Upper lobe of right lung (tissue), 1 donor: ENCODE measurements at places on chromosomes 7 and 10.

DNA sequence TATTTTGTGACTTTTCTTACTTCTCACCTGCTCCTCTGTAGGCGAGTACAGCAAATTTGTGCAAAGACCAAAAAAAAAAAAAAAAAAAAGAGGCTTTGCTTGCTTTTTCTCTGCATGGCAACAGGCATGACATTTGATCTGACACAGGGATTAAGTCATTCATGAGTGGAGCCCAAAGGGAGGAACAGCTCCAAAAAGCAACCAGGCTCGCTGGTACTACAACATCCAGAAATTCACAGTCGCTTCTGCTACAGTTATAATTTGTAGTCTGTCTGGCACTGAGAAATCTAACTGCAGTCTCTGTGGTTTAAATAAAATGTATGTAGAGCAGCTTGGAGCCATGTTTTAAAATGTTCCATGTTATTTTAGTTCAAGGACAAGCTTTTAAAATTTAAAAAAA is 31.7 kb downstream of the MKX start:
- no peak overlapping the region for H3K4me3 ChIP-seq
- no peaks in the 10 kb centered on the region for H3K4me1 ChIP-seq
- H3K27me3 ChIP-seq: no peaks in the 10 kb centered on the region
- no peak overlapping the region for H3K27ac ChIP-seq
- no peaks in the 10 kb centered on the region for H3K36me3 ChIP-seq

- no peak overlapping the region for H3K4me3 ChIP-seq
- H3K27me3 ChIP-seq: no peaks in the 10 kb centered on the region
- peak; percentile 78 for DNase-seq
- no peaks in the 10 kb centered on the region for H3K4me1 ChIP-seq
Observed at GRCh38 chr7:64876792-64877713, 26.0 kb upstream of the ZNF273 start.

DNA sequence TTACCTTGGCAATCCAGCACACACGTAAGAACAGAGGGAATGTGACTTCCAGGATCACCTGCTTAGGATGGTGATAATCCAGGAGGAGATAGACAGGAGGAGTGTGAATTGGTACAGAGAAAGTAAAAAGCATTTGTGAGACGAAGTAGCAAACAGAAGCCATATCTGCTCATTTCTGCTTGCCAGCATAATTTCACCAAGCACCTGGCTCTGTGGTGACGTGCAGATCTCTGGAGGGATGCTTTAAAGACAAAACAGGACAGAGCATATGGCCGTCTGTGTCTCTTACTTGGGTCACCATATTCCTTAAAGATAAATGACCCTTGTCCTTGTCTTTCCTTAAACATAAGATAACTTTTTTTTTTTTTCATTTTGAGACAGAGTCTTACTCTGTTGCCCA is 90.2 kb upstream of the ARHGAP21 start:
- no peaks in the 10 kb centered on the region for H3K36me3 ChIP-seq
- H3K27ac ChIP-seq: no peak overlapping the region
- no peaks in the 10 kb centered on the region for H3K27me3 ChIP-seq
- H3K4me1 ChIP-seq: no peaks in the 10 kb centered on the region
- H3K4me3 ChIP-seq: no peak overlapping the region

GRCh38 chr7:18788026-18788425 is 292.5 kb downstream of the HDAC9 start:
- no peaks in the 10 kb centered on the region for H3K36me3 ChIP-seq
- H3K4me1 ChIP-seq: no peaks in the 10 kb centered on the region
- H3K27me3 ChIP-seq: no peaks in the 10 kb centered on the region
- no peak overlapping the region for H3K4me3 ChIP-seq
- DNase-seq: no peak

DNA sequence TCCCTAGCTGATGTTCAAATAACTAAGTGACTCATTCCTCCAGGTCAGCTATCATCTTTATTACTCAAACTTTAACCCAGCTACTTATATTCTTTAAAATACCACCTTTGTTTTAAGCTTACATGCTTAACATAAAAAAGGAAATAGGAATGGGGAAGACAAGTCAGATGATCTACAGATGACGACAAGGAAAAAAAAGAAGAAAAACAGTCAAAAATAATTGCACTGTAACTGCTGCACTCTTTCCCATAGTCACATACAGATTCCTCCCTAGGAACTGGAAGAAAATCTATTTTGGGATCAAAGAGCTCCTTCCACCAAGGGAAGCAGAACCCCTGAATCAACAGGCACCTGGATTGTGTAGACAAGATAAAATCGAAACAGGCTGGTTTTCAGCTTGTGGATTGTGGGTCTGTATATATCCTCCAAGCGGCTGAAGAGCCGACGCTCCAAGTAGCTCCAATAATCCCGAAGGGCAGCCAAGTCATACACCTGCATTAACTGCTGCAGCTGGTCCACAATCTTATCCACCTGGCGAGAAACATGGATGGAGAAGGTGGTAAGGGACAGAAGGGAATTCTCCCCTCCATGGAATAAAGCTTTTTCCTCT is 2.0 kb downstream of the WDR91 start:
- H3K4me3 ChIP-seq: no peak overlapping the region
- H3K36me3 ChIP-seq: peaks cover 9% of the 10 kb centered on the region

- H3K4me1 ChIP-seq: peaks cover 10% of the 10 kb centered on the region
- no peaks in the 10 kb centered on the region for H3K36me3 ChIP-seq
- peak; percentile 48 for DNase-seq
- peaks cover 94% of the 10 kb centered on the region for H3K27me3 ChIP-seq
- peak overlapping the region; percentile 45 for H3K4me3 ChIP-seq
- no peak overlapping the region for H3K27ac ChIP-seq
Observed at GRCh38 chr7:157689269-157690057, 352.7 kb downstream of the DNAJB6 start.

DNA sequence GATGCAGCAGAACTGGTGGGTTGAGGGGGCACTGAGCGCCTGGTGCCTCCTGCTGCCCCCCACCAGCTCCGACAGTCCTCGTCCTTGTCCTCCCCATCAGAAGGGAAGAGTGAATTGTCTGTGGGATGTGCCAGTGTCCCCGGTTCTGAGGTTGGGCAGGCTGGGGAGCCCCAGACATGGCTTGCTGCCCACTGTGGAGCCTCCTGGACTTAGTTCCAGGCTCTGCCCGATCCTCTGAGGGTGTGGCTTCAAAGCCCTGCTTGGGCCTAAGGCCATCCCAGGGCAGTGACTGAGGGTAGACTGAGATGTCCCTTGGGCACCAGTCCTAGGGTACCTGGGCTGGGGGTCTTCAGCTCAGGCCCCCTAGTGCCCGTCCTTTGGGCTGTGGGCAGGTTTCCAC is 168.8 kb downstream of the RNF216 start:
- H3K27ac ChIP-seq: no peak overlapping the region
- no peak overlapping the region for H3K4me3 ChIP-seq

GRCh38 chr10:33938001-33938400 is 603.5 kb upstream of the NRP1 start:
- H3K27me3 ChIP-seq: no peaks in the 10 kb centered on the region
- H3K4me1 ChIP-seq: no peaks in the 10 kb centered on the region
- no peaks in the 10 kb centered on the region for H3K36me3 ChIP-seq
- no peak overlapping the region for H3K27ac ChIP-seq
- H3K4me3 ChIP-seq: no peak overlapping the region
- DNase-seq: no peak

- no peak overlapping the region for H3K27ac ChIP-seq
- no peak overlapping the region for H3K4me3 ChIP-seq
- no peaks in the 10 kb centered on the region for H3K27me3 ChIP-seq
- no peak for DNase-seq
Observed at GRCh38 chr7:38154278-38154677, 23.8 kb upstream of the STARD3NL start.

DNA sequence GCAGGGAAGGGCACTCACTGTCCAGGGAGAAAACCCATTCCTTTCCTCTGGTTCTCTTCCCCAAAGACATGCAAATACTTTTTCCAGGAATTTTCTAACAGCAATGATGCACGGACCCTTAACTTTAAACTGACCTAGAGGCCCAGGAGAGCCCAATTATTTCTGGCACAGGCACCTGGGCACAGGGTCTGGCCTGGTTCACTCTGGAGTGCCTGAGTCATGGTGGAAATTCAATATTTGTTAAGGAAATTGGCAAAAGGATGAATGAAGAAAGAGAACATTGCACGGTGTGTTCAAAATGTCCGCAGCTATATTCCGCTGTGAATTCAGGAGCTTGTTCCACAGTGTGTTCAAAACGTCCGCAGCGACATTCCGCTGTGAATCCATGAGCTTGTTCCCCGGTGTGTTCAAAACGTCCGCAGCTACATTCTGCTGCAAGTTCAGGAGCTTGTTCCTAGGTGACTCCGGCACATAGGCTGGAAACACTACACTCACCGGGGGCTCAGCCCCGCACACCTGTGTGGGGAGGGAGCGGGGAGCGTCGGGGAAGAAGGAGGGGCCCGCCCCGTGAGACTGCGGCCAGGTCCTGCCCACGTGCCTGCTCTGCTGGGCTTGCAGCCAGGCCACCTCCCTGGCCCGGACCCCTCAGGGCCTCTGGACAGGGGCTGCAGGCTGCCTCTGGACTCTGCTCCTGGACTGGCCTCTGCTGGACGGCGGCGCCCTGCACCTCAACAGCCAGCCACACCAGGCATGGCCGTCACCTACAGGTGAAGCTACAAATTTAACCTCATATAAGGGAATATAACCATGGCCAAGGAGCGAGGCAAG is 72.0 kb upstream of the FAM20C start:
- H3K27ac ChIP-seq: peak overlapping the region; percentile 70
- DNase-seq: peak; percentile 80
- no peaks in the 10 kb centered on the region for H3K27me3 ChIP-seq
- H3K36me3 ChIP-seq: no peaks in the 10 kb centered on the region
- peaks cover 16% of the 10 kb centered on the region for H3K4me1 ChIP-seq
- H3K4me3 ChIP-seq: no peak overlapping the region

GRCh38 chr7:16211402-16211925 is 209.9 kb downstream of the CRPPA start:
- H3K27ac ChIP-seq: no peak overlapping the region
- H3K4me3 ChIP-seq: no peak overlapping the region
- H3K4me1 ChIP-seq: no peaks in the 10 kb centered on the region
- H3K36me3 ChIP-seq: no peaks in the 10 kb centered on the region

GRCh38 chr10:28094121-28094520 is 95.2 kb upstream of the ODAD2 start:
- no peaks in the 10 kb centered on the region for H3K36me3 ChIP-seq
- no peaks in the 10 kb centered on the region for H3K27me3 ChIP-seq
- H3K4me3 ChIP-seq: no peak overlapping the region
- no peak for DNase-seq
- no peaks in the 10 kb centered on the region for H3K4me1 ChIP-seq

GRCh38 chr10:61752111-61753011 is 89.6 kb downstream of the CABCOCO1 start:
- H3K4me1 ChIP-seq: peaks cover 17% of the 10 kb centered on the region
- H3K27ac ChIP-seq: no peak overlapping the region
- H3K36me3 ChIP-seq: no peaks in the 10 kb centered on the region
- no peak overlapping the region for H3K4me3 ChIP-seq
- DNase-seq: no peak
- no peaks in the 10 kb centered on the region for H3K27me3 ChIP-seq

DNA sequence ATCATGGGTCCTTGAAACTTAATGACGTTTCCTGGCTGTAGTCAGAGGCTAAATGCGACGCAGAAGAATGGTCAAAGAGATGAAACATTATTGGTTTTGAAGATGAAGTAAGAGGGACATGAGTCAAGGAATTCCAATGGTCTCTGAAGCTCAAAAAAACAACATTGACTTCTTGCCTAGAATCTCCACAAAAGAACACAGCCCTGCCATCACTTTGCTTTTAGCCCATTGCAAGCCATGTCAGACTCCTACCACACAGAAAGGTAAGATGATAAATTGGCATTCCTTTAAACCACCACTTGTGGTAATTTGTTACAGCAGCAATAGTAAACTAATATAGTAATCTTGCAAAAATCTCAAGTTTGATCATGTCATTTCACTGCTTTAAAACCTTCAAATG is 109.4 kb downstream of the TMEM26 start:
- H3K27ac ChIP-seq: no peak overlapping the region
- no peak overlapping the region for H3K4me3 ChIP-seq
- no peaks in the 10 kb centered on the region for H3K27me3 ChIP-seq

DNA sequence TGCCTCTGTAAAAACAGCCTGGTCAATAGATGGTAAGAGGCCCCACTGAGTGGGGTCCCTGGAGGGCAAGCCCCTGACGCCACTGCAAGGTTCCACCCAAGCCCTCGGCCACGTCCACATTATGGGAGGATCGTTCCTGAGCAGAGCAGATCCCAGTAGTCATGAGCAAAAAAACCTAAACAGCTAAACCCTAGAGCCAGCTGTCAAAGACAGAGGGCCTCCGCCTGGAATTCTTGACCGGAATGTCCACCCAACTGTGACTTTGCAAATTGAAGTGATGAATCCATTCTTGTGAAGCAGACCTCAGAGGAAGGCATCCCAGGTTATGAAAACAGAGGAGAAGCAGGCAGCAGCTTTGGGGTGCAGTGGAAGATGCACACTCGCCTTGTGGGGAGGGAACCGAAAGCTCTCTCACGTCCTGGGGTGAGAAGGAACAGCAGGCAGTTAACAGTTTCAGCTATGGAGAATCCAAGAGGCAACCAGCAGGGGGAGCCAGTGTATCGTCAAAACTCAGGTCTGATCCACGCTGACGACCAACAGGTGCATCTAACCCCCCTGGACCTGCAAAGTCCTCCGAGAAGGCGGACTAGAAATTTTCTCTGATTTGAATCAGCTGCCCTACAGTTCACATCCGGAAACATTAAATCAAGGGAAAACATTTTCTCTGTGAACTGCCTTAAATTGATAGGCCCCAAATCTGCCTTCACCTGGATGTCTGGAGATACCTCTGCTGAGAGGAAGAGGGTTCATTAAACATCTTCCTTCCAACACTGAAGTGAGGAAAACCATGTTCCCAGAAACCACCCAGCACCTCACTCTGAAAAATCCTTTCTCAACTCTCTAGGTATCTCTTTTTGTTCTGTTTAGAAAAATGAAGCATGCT is 139.1 kb upstream of the PFKP start:
- H3K36me3 ChIP-seq: no peaks in the 10 kb centered on the region
- H3K27me3 ChIP-seq: peaks cover 7% of the 10 kb centered on the region
- DNase-seq: no peak
- no peak overlapping the region for H3K4me3 ChIP-seq

DNA sequence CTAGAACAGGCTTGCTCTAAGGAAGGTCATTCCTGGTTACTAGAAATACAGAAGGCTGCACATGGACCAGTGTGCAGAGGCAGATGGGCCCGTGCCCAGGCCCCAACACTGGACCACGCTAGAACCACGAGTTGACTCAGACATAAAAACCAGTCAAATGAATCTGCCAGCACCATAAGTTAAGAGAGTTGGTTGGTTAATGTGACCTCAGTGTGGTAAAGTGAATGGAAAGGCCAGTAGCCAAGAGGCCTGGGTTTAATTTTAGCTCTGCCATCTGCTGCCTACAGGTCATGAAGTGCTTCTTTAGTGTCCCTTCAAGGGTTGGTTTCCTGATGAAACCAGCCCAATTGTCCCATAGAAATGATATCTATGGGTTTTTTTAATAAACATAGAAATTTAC is 329.6 kb upstream of the NRP1 start:
- H3K27ac ChIP-seq: no peak overlapping the region
- H3K4me1 ChIP-seq: peaks cover 6% of the 10 kb centered on the region
- no peaks in the 10 kb centered on the region for H3K36me3 ChIP-seq

DNA sequence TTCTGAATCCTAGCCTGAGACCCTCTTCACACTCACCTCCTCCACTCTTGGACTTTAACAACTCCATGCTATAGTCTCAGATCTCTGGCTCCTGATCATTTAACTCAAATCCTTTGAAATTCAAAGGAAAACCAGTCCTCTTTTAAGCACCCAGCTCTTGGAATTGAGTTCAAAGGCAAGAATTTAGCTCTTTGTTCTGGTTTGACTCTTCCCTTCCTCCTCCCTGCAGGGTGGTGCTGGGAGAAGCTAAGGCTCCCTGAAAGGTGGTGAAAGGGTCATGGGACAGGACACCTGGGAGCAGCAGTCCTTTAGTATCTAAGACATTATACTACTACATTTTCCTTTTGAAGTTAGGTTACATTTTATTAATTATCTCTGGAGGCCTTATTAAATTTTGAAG is 259.4 kb downstream of the CCSER2 start:
- DNase-seq: no peak
- H3K27me3 ChIP-seq: no peaks in the 10 kb centered on the region
- no peak overlapping the region for H3K27ac ChIP-seq
- no peaks in the 10 kb centered on the region for H3K4me1 ChIP-seq
- H3K4me3 ChIP-seq: no peak overlapping the region
- no peaks in the 10 kb centered on the region for H3K36me3 ChIP-seq
